Cardiac septum (tissue), 1 donor: ENCODE measurements at places on chromosomes 2 and 18. TPM values are rescaled to one million over a fixed set of nuclear protein-coding genes. Genes with fewer than 3 reads are reported as not detected.

Gene OTOS
- not detected for total RNA-seq

Gene TUBB8B
- total RNA-seq, result not detected

DNA sequence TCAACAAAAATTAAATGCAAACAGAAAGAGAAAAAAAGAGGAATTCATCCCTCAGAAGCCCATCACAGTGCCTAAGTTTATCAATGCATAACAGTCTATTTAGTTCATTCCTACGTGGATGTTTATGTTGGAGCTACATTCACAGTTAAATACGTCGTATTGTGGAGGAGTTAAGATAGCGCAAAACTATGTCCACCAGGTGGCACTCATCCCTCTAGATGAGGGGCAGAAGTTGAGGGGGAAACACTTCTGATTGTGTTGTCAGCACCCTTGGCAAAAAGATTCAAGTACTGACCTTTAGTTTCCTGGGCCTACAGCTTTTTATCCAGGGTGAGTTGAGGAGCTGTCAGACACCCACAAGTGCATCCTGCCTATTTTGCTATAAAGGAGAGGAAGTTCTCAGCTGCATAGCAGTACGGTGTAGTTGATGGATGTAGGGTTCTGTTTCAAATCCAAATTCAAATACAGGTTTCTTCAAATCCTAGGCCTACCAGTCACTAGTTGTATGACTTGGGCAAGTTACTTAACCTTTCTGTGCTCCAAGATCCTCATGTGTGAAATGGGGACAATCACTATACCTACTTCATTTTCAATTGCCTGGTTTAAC lies 26.8 kb upstream of the MYO1B start:
- no peak for DNase-seq

DNA sequence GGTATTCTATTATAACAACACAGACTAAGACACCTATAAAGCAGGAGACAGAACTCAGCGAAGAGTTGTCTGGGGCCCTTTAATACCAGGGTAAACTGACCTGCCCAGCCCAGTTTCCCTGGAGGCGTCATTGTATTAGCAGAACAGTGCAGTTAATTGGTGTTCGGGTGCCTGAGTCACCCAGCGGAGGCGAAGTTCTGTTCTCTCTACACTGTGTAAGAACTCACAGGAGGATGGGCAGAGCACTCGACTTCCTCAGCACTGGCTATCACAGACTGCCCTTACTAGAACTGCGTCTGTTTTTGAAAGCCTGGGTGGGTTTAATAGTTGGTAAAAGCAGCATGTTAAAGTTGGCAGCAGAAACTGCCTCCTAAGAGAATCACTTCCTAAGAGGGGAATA lies 106.5 kb upstream of the ATP8B1 start:
- DNase-seq, result no peak

DNA sequence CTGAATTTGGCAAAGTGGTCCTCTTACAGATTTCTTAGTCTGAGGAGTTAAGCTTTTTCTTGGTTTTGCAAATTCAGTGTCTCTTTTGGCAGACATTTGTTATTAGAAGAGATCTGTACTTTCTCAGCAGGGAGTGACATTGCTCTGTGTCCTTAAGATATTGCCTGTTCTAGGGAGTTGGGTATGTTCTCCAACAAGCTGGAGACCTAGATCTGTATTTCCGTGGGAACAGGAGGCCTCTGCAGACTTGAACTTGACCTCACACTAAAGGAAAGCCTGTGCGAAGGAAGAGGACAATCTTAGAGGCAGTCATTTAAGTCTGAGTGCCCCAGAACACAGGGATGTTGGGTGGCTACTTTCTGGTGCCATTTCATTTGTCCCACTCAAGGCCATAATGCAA lies 107.0 kb upstream of the ATP8B1 start:
- DNase-seq, result no peak

- DNase-seq, result no peak
Measured at GRCh38 chr2:34447097-34447496, 848.0 kb upstream of the FAM98A start.

GRCh38 chr2:56113382-56113975 lies 70.3 kb upstream of the CCDC85A start:
- DNase-seq, result no peak

- DNase-seq, result no peak
Measured at GRCh38 chr2:10080536-10081304, 509 bp upstream of the CYS1 start.
